ENCODE measurements at places on chromosomes 4 and X.
A peak's percentile ranks its signal among the peaks of the same experiment; 100 is the strongest.

- no peak for DNase-seq
These were observed 8.3 kb downstream of the GPR143 start for GRCh38 chrX:9757366-9757765.

DNA sequence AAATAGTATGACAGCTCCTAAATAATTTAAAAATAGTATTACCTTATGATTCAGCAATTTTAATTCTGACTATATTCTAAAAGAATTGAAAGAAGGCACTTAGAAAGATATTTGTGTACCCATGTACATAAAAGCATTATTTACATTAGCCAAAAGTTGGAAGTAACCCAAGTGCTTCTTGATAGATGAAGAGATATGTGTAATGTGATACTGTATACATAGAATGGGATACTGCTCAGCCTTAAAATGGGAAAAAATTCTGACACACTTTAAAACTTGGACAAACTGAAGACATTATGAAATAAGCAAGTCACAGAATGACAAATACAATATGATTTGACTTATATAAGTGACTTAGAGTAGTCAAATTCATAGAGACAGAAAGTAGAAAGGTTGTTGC, 112.2 kb downstream of the IDS start:
- no peak for DNase-seq

DNA sequence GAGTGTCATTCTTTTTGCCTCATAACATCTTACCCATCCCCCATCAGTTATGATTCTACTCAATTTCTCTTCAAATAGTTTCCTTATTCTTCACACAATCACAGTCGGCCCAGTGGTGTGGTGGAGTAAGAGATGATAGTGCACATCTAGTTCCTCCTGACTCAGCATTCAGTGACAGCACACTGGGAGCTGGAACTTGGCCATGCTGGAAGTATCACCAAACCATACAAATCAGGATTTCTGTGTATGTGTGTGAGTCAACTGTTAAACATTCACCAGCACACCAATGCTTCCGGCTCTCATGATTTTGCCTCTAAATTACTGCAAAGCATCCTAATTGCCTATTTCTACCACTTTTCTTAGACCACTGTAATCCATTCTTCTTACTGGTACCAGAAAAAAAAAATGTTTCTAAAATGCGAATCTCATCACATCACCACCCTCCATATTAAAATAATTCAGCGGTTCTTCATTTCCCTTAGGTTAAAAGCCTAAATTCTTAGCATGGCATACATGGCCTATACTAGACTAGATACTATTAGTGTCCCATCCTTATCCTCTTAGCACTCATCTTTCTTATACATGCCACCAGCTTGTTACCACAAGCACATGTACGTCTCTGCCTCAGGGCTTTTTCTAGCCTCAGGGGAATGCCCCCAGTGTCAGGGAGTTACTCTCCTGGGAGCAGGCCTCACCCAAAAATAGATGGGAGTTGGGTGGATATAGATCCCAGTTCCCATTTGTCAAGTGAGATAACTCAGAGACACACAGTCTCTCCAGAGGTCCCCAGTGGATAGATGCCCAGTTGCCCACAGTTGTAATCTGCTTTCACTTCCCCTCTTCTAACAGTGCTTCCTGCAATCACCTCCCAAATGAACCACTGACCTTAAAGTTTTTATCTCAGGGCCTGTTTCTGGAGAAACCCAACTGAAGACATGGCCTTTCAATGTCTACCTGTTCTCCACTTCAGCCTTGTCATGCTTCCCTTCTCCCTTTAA, 49.2 kb upstream of the DDX53 start:
- DNase-seq, result peak; percentile 36

GRCh38 chrX:2500803-2501558, at the start of the genes DHRSX and ZBED1:
TSS of gene DHRSX (minus strand) at chrX:2500976. CDS start at chrX:2500925, 51 bp downstream.
TSS of gene ZBED1 (minus strand) at chrX:2500976. CDS start at chrX:2490719, 10,257 bp downstream.
- DNase-seq, result no peak

DNA sequence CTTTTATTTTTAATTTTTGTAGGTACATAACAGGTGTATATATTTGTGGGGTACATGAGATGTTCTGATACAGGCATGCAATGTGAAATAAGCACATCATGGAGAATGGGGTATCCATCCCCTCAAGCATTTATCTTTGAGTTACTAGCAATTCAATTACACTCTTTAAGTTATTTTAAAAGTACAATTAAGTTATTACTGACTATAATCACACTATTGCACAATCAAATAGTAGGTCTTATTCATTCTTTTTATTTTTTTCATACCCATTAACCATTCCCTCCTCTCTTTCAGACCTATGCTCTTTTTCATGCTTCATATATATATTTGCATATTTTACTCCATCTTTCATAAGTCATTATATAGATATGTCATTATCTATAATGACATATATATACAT, 93.3 kb downstream of the MAGEB5 start:
- no peak for DNase-seq

DNA sequence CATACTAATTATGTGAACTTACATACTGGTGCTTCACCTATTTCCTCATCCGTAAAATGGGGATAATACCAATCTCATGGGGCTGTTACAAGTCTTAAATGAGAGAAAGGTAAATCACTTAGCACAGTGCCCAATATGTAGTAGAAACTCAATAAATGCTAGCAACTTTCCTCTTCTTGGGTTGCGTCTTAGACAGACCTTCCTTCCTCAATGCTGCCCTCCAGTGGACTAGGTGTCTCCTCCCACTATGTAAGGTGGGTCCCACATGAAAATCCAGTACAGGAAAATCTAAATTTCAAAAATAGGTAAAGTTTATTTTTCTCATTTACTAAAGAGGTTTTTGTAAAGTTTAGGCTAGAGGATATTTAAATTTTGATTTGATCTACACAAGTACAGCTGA, 20.6 kb downstream of the ZDHHC9 start:
- DNase-seq, result no peak

DNA sequence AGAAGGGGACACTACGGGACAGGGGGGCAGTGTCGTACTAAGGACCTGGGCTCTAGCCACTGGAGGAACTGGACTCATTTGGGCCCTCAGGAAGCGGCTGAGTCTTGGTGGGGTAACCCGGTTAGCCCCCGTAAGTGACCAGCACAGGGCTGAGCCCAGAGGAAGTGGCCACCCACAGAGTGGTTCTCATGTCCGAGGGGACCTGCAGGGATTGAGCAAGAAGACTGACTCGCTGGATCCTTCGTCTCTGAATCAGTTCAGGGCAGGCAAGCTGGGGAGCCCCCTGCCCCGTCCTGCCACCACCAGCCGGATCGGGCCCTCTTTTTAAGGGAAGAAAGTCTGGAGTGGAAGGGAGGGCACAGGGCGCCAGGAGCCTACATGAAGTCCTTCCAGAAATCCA, 719 bp upstream of the BGN start:
- DNase-seq, result no peak

- no peak for DNase-seq
These were observed 195.6 kb upstream of the TACR3 start for GRCh38 chr4:103915224-103915869.

- DNase-seq, result no peak
These were observed 372.1 kb downstream of the RAB28 start for GRCh38 chr4:13112030-13112429.

- DNase-seq, result no peak
These were observed 218.6 kb downstream of the GRID2 start for GRCh38 chr4:92522356-92522755.

DNA sequence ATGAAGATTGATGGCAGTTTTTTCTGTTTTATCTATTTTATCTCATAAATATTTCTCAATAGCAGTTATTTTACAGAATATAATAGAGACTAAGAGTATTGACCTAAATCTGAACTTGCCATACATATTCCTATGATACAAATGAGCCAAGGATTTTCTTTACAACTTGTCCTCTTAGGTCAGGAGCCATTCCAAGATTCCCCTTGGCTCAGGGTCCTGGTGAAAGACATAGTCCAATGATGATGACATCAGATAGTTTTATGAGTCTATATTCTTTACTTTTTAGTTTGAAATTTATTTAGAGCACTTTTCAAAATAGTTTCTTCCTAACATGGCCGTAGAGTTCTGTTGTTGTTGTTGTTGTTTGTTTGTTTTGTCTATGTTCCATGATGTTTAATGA, 869.1 kb upstream of the GRID2 start:
- DNase-seq, result no peak

DNA sequence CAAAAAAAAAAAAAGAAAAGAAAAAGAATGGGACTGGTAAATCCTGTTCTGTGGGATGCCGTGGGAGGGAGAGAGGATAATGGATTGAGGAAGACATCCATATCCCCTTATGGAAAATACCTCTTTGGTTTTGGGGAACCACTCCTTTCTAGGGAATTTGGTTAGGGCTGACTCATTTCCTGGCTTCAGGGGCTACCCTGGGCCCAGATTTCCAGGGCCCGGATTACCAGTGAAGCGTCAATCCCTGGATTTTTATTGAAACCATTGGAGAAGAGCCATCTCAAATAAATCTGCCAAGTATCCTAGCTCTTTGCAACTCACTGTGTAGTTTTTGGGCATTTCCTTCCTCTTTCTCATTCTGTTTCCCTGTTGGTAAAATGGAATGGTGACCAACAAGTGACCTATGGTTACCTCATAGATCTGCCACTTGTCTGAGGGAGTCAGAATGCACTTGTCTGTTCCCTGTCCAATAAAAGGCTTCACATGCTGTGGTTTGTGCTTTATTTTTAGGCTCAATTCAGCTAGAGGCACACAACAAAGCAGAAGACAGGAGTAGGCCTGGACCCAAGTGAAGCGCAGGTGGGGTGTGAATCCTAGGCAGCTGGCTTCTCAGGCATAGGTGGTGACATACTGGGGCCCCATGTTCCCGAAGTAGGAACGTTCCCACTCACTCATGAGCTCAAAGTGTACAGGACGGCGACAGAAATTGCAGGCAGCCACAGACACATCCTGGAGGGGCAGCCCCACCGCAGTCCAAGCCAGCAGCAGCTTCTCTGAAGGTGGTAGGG, 8.6 kb downstream of the APEX2 start:
- DNase-seq, result no peak

DNA sequence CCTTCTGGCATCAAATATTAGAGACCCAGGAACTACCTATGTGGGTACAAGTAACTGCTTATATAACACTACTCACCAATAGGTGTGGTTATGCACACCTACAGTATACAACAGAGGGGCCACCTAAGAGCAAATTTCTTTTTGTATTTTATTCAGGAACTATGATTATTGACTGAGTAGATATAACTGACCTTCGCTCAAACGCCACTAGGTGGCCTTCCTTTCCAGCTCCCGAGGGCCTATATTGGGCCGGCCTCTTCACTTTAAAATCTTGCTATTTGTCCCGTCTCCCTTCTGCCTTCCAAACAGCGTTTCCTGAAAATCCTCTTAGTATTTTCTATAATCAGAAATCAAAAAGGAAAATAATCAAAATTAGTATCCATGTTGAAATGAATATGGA, 19.9 kb upstream of the PABPC5 start:
- DNase-seq, result no peak

- DNase-seq, result no peak
These were observed 46.1 kb upstream of the CTSO start for GRCh38 chr4:155999725-156000124.

- no peak for DNase-seq
These were observed 331.0 kb upstream of the PCDH10 start for GRCh38 chr4:132818091-132818490.

DNA sequence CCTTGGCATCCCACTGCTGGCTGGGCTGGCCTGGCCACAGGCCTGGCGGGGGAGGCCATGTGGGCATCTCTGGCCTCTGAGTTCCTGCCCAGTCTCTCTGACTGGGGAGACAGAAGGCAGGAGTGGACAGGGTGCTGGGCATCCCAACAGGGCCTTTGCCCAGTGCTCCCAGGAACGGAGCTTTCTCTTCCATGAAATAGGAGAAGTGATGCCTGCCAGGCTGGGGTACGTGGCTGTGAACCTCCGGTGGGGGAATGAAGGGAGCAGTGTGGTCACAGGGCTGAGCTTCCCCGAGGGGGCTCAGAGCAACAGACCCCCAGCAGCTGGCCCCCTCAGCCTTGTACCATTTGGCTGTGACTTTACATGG, 40.4 kb upstream of the HMX1 start:
- no peak for DNase-seq

DNA sequence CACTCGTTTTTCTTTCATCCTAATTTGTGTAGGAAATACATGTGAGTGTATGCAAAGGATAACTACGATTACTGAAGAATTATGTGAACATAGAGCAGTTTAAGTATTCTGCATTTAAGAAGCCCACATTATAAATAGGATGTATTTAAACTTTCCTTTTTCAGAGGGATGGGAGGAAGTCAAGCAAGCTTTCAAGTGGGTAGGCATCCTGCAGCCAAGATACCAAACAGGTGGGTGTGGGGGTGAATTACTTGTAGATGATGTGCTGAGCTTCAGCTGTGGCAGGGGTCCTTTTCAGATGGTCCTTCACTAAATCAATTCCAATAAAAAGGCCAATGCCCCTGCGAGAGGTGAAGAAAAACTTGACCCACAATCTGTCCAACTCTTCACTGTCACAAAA, 16.3 kb downstream of the ETNPPL start:
- no peak for DNase-seq

GRCh38 chr4:19214591-19215186, 1037.0 kb upstream of the SLIT2 start:
- DNase-seq, result no peak

DNA sequence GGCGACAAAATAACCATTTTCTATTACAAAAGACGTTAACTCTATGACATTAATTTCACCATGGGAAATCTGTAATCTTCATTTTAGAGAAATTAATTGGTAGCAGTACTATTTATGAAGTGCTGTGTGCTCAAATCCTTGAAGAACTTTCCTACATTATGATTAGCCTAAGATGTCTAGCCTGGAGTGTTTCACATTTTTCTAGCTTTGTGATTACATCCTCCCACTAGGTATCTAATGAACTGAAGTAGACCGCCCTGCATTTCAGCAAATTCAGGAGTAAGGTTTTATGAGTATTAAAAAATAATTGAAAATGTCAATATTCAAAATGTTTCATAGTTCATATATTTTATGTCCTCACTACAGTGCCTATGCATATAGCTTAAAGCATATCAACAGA, 713.1 kb downstream of the CCSER1 start:
- no peak for DNase-seq

GRCh38 chrX:112753116-112753515, 73.4 kb upstream of the LHFPL1 start:
- no peak for DNase-seq

GRCh38 chr4:152613841-152614721, 65.7 kb downstream of the TMEM154 start:
- DNase-seq, result no peak

DNA sequence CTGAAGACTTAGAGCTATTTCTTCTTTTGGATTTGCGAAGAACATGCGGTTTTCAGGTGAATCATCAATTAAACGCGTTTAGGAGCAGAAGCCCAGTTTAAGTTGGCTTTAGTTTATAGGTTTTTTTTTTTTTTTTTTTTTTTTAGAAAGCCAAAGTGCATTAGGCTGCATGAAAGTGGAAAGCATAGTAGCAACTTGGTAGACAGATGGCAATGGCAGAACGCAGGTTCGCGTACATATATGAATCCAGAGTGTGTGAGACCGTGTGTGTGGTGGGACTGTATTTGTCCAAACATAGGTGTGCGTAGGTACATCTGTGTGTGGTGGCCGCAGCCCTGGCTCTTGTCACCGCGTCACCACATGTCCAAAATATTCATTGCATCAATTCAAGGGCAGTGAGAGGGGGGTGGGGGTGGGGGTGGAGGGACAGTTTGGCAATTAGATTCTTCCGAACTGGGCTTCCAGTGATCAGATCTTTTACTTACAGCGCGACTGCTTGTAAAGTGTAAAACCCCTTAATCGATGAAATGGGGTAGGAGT, 901 bp downstream of the JADE1 start:
- no peak for DNase-seq

GRCh38 chr4:121684561-121684960, 12.2 kb downstream of the ANXA5 start:
- no peak for DNase-seq
